Activated T-cell treated with anti-CD3 and anti-CD28 coated beads, Interleukin-2, amount 50 U/mL, for 72 hours (primary cell): ENCODE measurements at places on chromosomes 11 and 22.
A peak's percentile ranks its signal among the peaks of the same experiment; 100 is the strongest.

DNA sequence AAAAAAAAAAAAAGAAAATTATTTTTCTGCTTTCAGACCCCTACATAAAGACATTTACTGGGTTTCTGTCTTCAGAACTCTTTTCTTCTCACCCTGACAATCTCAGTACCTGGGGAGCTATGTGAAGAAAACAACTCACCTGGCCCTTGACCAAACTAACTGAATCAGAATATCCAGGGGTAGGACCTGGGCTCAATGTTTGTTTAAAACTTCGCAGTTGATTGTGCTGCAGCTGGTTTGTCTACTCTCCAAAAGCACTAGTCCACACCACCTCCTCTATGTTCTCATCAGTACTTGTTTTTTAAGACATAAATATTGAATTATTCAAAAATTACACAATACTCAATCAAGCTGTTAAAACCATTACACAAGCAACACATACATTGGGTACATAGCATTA is 34.8 kb downstream of the EIF3F start:
- no peak for DNase-seq

DNA sequence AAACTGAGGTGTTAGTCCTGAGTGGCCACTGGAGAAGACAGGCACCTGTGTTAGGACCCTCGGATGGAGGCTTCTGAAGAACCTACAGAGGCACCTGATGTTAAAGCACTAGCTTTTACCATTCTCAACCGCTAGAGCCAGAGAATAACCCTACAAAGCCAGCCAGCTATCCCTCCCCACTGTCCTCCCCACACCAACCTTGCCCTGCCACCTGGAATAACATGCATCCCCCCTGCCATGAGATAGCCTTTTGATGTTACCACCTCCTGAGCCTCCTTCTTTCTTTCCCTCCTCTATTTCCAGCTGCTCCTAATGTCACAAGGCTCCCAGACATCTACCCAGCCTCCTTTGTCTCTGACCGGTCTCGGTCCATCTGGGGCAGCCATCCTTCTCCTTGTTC is 28.1 kb downstream of the COMMD9 start:
- DNase-seq: no peak

DNA sequence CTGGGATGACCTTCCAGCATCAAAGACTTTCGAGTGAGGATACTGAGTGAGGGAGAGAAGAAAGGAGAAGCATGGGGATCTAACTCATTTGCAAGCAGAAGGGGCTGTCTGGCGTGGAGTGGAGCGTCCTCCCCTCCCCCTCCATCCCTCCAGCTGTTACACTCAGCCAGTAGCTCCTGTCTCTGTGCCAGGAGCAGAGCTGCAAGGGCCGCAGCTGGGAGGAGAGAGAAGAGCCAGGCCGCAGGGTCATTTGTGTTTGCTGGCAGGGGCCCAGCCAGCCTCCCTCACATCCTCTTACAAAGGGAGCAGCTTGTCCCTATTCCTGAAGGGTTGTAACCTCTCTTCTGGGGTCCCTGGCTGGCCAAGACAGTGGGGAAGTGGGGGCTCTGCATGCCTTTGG is 57.9 kb downstream of the NECTIN1 start:
- DNase-seq: no peak

DNA sequence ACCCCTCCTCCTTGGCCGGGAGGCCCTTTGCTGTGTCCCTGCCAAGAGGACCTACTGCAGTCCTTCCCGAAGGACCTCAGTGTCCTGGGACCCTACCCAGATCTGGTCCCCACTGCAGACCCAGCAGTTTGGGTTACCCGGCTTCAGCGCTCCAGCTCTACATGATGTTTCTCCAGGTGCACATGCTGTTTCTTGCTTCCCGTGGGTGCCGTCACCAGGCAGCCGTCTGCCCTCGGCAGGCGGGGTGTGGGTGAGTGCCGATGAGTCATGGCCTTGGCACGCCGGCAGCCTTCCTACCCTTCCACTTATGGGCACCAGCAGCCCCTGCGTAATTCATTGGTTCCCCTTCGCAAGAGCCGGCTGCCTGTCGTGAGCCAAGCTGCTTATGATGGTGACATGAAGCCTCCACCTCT is 101.8 kb downstream of the BCR start:
- DNase-seq: no peak

DNA sequence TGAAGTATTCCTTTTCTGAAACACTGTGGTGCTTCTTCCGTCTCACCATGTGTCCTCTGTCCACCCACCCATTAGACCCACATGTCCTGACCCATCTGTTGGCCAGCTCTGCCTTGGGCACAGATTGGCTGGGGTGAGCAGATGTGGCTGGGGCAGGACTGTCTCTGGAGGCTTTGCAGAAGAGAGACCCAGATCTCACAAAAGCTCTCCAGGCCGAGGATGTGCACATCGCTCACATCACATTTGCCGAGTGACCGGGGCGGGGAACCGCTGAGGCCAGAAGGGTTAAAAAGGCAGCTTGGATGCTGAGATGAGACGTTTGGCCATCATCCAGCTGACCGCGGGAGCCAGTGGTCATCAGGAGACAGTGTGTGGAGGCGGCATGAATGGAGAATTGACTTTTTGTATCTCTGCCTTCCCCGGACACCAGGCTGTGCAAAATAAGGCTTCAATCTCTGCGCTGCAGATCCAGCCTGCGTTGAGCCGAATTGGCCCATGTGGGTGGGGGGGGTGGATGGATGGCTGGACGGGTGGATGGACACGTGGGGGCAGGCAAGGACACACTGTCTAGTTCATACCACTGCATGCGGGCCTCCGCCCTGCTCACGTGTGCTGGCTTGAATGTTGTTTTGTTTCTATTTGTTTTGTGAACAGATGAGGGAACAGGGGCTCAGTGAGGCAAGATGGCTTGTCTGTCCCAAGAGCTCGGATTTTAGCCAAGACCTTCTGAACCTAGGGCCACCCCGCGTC is 6.1 kb downstream of the IFITM10 start:
- no peak for DNase-seq

DNA sequence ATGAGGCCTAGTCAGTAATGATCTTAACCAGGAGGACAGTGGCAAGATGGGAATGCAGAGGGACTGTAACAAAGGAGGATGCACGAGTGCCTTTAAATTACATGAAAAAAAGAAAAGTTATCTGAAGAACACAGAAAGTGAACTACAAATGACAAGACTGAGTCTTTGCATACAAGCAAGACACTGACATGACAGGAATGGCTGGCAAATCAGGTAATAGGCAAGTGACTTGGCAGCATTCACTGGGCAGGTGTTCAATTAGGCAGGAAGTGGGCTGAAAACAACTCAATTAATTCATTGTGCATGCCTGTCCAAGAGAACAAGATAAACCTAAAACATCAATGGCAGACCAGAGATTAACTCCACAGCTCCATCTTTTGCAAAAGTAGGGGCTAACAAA is 24.0 kb downstream of the SMCO4 start:
- DNase-seq: no peak

DNA sequence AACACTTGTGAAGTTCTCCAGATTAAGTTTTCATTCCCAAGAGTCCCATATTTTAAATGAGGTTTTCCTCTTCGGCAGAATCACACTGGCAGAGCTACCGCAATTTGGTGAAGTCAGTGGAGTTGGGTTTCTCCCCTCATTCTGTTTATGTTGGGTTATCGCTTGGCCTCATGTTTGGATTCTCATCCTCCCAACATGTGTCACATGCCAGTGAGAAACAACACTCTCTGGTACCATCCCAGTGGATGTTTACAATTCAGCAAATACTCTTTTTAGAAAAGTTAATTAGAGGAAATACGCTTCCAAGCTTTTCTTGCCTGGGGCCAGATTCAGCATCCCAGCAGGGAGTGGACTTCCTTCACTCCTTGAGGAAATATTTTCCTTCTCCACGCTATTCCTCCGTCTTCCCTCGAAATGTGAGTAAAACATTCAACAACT is 2.1 kb downstream of the PAMR1 start:
- no peak for DNase-seq

GRCh38 chr22:25970374-25970911 is 198.8 kb upstream of the SEZ6L start:
- DNase-seq: no peak

DNA sequence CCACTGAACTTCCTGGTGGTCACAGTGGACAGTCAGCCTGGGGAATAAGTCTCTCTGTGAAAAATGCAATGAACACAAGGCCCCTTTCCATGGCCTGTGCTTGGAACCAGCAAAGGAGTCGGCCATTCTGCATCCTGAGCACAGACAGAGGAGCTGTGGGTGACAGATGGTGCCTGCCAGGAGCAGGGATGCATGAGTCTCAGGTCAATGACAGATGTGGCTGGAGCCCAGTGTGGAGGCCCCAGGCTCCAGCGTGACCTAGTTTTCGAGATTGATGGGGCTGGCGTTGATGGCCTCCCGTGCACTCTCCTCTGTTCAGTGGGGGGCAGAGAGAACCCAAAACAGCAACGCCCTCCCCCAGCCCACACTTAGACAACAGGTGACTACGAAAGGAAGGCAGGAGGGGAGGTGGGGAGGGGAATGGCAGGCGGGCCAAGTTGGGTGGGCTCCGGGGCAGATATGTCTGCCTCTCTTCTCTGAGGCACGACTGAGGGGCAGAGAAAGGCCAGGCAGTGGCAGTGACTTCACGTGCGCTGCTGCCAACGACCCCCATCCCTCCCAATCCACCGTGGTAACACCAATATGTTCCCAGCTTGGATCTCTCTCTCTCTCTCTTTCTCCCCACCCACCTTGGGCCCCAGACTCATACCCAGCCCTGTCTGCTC is 34.4 kb upstream of the CD5 start:
- no peak for DNase-seq

- no peak for DNase-seq
Observed at GRCh38 chr11:68021167-68021787, 9.2 kb upstream of the NDUFS8 start.

- no peak for DNase-seq
Observed at GRCh38 chr11:12067796-12068357, 42.5 kb upstream of the MICAL2 start.

DNA sequence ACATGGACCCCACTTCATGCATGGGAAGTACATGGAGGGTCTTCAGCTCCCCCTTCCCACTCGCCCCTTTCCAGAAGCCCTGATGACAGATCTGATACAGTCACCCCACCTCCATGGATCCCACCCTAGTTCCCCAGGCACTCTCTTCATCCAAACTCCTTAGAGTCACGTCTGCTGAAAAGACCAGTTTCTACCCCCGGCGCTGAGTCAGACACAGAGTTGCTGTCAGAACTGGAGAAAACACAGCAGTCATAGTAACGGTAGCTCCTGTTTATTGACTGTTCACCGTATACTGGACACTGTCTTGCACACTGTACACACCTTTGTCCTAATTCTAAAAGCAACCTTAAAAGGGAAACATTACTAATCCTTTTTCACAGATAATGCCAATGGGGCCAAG is 29.1 kb downstream of the DRD2 start:
- DNase-seq: peak; percentile 12

DNA sequence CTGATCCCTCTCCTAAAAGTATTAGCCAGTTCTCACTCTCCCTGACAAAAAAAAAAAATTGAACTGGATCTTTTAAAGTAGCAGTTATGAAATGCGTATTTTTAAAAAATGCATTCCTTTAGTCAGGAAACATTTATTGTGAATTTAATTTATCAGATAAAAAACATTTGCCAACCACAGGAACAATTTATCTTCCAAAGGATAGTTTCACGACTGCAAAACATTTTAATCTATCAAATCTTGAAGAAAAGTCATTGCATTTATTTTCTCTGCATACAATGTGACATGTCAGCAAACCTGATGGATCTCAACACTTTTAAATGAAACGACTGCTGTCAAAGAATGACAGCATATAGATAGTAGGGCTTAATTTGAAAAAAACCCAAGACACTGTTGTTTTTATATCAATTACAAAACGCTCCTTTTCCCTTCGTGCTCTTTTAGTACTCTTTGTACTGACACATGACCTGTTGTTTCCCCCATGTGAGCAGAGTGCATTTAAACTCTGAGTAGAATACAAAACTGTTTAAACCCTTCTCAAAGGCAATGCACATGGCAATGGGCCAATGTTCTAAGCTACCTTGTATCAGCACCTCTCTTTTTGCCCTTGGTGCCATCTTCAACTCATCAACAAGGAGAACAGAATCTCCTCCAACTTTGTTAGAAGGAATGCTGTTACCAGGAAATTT is 107.0 kb downstream of the ATG16L2 start:
- DNase-seq: no peak

DNA sequence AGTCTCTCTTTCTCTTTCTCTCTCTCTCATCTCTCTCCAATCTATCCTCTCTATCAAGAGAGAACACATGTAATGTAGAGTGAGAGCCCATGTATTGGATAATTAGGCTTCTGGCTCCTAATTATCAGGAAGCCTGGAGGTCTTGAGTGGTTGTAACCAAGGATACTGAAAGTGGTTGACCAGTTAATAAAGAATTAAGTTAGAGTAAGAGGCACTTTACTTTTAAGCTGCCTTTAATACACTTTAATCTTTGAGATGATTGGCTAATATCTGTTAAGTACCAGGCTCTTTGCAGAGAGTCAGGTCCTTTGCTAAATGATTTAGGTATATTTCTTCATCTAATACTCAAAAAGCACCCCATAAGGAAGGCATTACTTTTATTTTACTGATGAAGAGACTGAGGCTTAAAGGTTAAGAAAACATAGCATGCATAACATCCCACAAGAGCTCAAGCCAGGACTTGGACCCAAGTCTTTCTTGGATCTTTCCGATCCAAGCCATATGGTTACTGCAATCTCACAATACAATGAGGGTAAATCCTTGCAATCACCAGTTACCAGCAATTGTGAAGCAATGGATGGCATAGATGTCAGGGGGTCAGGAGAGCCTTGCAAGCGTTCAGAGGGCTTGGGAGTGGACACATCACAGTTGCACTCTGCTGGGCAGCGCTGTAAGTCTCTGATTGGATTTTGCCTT is 22.1 kb downstream of the CD44 start:
- no peak for DNase-seq

GRCh38 chr11:23976426-23976825 is 520.4 kb upstream of the LUZP2 start:
- DNase-seq: no peak

DNA sequence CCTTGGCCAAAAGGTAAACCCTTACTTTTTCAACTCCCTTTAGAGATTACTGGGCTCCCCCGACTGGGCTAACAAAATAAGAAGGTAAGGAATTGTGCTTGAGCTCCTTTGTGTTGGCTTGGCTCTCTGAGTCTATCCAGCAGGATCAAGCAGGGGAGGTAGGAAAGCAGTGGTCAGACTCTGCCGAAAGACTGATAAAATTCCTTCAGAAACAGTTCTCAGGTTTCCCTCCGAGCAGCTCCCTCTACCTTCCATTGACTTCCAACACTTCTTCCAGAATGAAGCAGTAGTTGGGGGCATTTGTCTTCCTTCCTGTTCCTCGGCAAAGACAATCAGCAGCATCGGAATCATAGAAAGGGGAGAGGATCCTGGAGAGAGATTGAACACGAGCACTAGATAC is 16.1 kb upstream of the CARD18 start:
- no peak for DNase-seq

GRCh38 chr11:36156161-36156816 is 132.9 kb downstream of the COMMD9 start:
- no peak for DNase-seq

GRCh38 chr11:38402063-38402462 is 1804.0 kb upstream of the RAG2 start:
- DNase-seq: no peak

DNA sequence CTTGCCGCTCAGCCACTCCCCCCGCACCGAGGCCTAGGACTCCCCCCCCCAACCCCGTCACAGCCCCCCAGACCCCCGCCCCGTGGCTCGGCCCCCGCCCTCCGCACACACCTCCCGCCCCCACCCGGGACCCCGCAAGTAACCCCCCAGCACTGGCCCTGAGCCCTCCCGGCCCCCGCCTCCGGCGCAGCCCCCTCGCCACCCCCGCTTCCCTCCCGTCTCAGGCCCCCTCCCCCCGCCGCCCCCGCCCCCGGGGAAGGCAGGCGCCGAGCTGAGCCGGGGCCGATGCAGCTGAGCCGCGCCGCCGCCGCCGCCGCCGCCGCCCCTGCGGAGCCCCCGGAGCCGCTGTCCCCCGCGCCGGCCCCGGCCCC is 1.5 kb downstream of the SHANK3 start:
- DNase-seq: no peak
